ENCODE measurements at places on chromosomes 11 and 22.

- no peak for DNase-seq
Measured at GRCh38 chr11:17498475-17498874, 21.8 kb upstream of the ABCC8 start.

DNA sequence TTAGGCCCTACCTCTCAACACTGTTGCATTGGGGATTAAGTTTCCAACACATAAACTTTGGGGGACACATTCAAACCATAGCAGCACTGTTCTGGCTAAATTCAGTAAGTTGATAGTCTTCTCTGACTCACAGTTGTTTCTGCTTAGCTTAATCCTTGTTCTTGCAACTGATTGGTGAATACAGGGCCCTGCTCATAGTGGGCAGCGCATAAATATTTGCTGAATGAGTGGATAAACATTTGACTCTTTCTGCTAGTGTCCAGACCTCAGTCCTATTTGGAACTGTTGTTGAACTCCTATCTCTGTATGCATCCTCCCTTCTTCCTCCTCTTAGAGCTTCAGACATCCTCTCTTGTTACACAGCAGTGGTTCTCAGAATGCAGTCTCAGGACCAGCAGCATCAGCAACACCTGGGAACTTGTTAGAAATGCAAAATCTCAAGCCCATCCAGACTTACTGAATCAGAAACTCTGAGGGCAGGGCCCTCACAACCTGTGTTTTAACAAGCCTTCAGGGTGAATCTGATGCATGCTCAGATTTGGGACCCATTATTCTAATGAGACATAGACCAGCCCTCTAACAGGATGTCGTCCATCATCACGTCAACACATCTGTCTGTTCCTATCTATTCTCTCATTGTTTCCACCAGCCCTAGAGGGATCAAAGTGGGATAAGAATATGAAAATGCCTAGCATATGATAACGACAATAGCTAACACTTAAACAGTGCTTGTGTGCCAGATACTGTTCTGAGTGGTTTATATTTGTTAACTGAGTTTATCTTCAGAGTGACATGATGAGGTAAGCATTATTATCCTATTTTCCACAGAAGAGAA lies 22.3 kb downstream of the SPON1 start:
- no peak for DNase-seq

DNA sequence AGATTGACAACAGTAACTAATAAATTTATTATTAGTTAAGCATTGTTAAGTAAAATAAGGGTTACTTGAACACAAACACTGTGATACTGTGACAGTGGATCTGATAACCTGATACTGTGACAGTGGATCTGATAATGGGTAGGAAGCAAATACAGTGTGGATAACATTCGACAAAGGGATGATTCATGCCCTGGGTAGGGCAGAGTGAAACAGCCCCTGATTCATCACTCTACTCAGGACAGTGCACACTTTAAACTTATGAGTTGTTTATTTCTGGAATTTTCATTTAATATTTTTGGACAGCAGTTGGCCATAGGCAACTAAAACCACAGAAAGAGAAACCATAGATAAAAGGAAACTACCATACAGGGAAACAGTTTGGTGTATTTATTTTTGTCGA lies 60.8 kb upstream of the CTSC start:
- DNase-seq = no peak

GRCh38 chr11:82398300-82398815 lies 335.3 kb downstream of the FAM181B start:
- DNase-seq = no peak

GRCh38 chr22:46918197-46918596 lies 155.7 kb downstream of the TBC1D22A start:
- no peak for DNase-seq

Data from activated effector memory CD4-positive, alpha-beta T cell treated with anti-CD3 and anti-CD28 coated beads, Interleukin-2, amount 50 U/mL, for 16 hours (primary cell).